Mesothelial cell of epicardium (in vitro differentiated cells): ENCODE measurements at places on chromosomes 7 and 10. TPM values are rescaled to one million over a fixed set of nuclear protein-coding genes. Genes with fewer than 3 reads are reported as not detected.

DNA sequence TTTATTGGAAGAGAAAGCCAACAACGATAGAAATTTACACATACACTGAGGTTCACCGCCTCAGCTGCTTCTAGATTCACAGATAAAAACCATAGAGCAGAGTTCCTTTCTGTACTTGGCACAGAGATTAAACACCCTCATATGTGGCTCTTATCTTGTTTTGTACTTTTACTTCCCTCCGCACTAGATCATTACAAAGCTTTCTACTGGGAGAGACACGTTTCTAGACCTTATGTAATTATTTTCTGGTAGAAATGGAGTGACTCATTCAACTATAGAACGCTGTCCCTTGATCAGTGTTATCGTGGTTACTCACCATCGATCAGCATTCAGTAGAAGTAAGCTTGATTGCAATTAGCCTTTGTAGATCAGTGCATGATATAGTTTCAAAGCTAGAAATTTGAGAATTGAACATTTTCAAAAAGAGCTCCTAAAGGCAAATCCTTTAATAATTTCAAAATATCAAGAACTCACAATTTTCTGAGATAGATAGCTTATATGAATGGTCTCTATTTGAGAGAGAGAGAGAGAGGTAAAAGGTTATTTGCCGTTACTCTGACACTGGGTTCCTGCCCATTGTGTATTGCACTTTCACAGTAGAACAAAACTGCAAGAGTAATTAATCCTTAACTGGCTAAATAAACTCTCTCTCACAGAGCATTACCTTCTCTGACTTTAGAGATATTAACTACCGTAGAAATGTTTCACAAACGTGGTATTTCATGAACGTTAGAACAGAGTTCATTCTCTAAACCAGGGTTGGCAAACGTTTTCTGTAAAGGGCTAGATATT lies 26.1 kb upstream of the DNAJC1 start:
- H3K27me3 ChIP-seq, result no peaks in the 10 kb centered on the region
- DNase-seq, result no peak
- no peak overlapping the region for H3K27ac ChIP-seq
- no peaks in the 10 kb centered on the region for H3K4me1 ChIP-seq
- peaks cover 6% of the 10 kb centered on the region for H3K36me3 ChIP-seq

GRCh38 chr7:15015545-15016314 lies 113.2 kb upstream of the DGKB start:
- H3K27me3 ChIP-seq, result no peaks in the 10 kb centered on the region
- H3K36me3 ChIP-seq, result no peaks in the 10 kb centered on the region
- peak; percentile 38 for DNase-seq
- H3K4me3 ChIP-seq, result peak overlapping the region; percentile 60
- H3K27ac ChIP-seq, result peak overlapping the region; percentile 71

- no peak overlapping the region for H3K4me3 ChIP-seq
- DNase-seq, result no peak
- no peak overlapping the region for H3K27ac ChIP-seq
- H3K27me3 ChIP-seq, result peaks cover 4% of the 10 kb centered on the region
Measured at GRCh38 chr7:121267612-121268011, 61.2 kb upstream of the WNT16 start.

DNA sequence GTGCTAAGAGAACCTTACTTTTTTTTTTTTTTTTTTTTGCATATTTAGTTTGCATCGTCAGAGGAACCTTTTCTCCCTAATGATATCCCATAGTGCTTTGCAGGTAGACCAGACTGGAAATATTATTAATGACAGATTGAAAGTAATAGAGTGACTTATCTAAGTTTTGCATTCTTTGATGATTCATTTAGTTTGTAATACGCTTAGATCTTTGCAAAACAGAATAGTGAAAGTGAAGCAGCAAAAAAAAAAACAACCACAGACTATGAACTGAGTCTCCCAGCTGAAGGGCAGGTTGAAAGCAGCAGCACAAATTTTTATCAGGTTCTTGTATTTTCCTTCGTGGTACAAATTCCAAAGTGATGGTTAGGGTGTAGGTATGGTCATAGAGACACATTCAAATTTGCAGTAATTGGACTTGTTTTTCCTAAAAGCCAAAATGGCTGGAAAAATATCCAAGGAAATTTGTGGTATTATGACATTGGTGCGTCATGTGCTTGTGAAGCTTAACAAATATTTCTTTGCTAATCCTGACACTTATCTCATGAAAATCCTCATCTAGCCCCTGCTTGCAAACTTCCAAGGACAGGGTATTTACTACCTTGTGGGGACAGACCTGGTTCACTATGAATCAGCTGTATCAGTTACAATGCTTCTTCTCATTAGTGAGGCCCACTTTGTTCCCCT lies 81.8 kb upstream of the CREB5 start:
- peaks cover 2% of the 10 kb centered on the region for H3K36me3 ChIP-seq
- peaks cover 27% of the 10 kb centered on the region for H3K4me1 ChIP-seq
- no peak overlapping the region for H3K27ac ChIP-seq
- no peak for DNase-seq
- H3K27me3 ChIP-seq, result no peaks in the 10 kb centered on the region

GRCh38 chr10:61899069-61899531 lies 2.4 kb upstream of the ARID5B start:
- DNase-seq, result no peak
- peaks cover 37% of the 10 kb centered on the region for H3K4me1 ChIP-seq
- no peaks in the 10 kb centered on the region for H3K27me3 ChIP-seq

- H3K4me3 ChIP-seq, result no peak overlapping the region
- H3K27me3 ChIP-seq, result no peaks in the 10 kb centered on the region
- peaks cover 25% of the 10 kb centered on the region for H3K4me1 ChIP-seq
Measured at GRCh38 chr7:27665531-27665930, 2.8 kb upstream of the HIBADH start.

DNA sequence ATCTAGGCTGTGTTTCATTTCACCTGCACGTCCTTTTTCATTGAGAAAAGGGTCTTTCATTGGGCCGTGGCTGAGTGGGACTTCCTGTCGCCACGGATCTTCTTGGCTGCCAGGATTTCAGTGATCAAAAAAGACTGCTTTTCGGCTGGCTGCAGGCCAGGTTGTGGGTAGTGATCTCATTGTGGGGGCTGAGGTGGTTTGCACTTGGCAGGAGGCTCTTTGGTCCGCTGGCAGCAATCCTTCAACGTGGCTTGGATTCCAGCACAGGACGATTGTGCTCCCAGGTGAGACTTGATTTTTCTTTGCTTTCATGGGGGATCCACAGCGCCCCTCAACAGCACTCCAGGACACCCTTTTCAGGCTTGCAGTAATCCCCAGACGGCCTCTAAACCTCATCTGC lies 29.0 kb upstream of the ZNF273 start:
- DNase-seq, result no peak
- no peaks in the 10 kb centered on the region for H3K36me3 ChIP-seq
- no peak overlapping the region for H3K4me3 ChIP-seq

DNA sequence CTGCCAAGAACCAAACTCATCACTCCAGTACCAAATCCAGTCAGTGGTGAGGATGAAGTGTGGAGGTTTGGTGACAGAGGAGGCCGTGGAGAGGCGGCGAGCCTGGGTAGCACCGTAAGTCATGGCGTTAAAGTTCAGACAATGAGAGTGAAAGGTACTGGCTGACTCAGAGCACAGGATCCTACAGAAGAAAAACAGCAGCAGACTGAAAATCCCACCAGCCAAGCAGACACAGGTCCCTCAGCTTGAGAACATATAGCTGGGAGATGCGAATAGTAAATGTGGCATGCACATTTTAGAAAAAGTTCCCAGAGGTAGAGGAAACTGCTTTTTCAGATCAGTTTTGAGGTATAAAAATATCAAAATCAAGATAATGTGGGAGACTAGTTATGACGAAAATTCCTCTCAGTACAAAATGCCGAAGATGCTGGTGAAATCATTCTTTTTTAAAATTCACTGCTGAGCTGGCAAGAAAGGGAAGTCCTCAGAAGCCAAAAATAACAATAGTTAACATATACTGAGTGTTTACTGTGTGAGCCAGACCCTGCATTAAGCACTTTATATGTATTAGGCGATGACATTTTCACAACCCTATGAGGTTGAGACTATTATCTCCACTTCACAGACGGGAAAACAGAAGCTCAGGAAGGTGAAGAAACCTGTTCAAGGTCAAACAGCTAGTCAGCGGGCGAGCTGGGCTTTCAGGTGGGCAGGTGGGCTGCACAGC lies 20.9 kb downstream of the PARP12 start:
- peaks cover 29% of the 10 kb centered on the region for H3K36me3 ChIP-seq
- no peaks in the 10 kb centered on the region for H3K27me3 ChIP-seq
- DNase-seq, result no peak
- no peak overlapping the region for H3K27ac ChIP-seq
- no peaks in the 10 kb centered on the region for H3K4me1 ChIP-seq
- H3K4me3 ChIP-seq, result no peak overlapping the region

DNA sequence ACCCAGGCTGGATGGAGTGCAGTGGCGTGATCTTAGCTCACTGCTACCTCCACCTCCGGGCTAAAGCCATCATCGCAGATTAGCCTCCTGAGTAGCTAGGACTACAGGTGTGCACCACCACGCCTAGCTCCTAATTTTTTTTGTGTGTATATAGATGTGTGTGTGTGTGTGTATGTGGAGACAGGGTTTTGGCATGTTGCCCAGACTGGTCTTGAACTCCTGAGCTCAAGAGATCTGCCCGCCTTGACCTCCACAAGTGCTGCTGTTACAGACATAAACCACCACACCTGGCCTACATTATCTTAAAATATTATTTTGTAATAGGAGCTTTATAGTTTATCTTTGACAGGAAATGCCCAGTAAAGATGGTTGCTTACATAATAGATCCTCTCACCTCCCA lies 25.0 kb downstream of the FOXP2 start:
- DNase-seq, result no peak
- H3K4me3 ChIP-seq, result no peak overlapping the region
- peaks cover 11% of the 10 kb centered on the region for H3K36me3 ChIP-seq
- H3K27me3 ChIP-seq, result no peaks in the 10 kb centered on the region

- H3K27me3 ChIP-seq, result no peaks in the 10 kb centered on the region
- peaks cover 22% of the 10 kb centered on the region for H3K36me3 ChIP-seq
- H3K4me1 ChIP-seq, result peaks cover 3% of the 10 kb centered on the region
- H3K27ac ChIP-seq, result no peak overlapping the region
Measured at GRCh38 chr10:132724446-132724845, 61.5 kb downstream of the NKX6-2 start.

- H3K27ac ChIP-seq, result peak overlapping the region; percentile 93
- H3K4me1 ChIP-seq, result peaks cover 38% of the 10 kb centered on the region
- peaks cover 61% of the 10 kb centered on the region for H3K27me3 ChIP-seq
- peak overlapping the region; percentile 95 for H3K4me3 ChIP-seq
- H3K36me3 ChIP-seq, result no peaks in the 10 kb centered on the region
Measured at GRCh38 chr7:131106681-131107336, 220.9 kb upstream of the MKLN1 start.

- H3K27me3 ChIP-seq, result no peaks in the 10 kb centered on the region
- no peaks in the 10 kb centered on the region for H3K36me3 ChIP-seq
- no peak overlapping the region for H3K4me3 ChIP-seq
Measured at GRCh38 chr7:116577320-116577871, 52.6 kb downstream of the CAV1 start.

- H3K27me3 ChIP-seq, result no peaks in the 10 kb centered on the region
- H3K4me1 ChIP-seq, result no peaks in the 10 kb centered on the region
- no peak overlapping the region for H3K27ac ChIP-seq
- H3K4me3 ChIP-seq, result no peak overlapping the region
- no peaks in the 10 kb centered on the region for H3K36me3 ChIP-seq
Measured at GRCh38 chr7:24440892-24441291, 132.4 kb upstream of the PALS2 start.

DNA sequence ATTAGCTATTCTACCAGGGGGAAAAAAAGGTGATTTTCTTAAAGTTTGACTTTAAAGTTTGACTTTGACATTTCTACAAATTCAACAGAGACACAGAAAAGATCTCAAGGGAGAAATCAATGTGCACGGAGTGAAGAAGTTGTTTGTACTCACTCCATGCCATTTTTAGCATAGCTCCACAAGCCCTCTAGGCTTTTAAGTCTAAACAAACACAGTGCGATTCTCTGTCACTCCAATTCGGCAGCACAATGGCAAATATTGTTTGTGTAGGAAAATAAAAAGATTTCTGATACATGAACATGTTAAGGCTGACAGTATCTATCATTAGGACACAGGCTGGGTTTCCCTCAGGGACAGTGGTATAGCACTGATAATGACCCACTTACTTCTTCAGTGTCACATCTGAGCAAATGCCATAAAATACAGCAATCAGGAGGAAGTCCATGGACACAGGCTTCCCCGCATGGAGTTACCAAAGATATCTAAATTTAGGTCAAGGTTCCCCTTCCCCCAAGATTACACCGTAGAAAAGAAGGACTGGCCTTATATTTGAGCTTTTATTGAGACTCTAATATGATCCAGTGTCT lies 28.0 kb downstream of the GSAP start:
- no peak overlapping the region for H3K4me3 ChIP-seq
- H3K27ac ChIP-seq, result no peak overlapping the region
- peaks cover 5% of the 10 kb centered on the region for H3K4me1 ChIP-seq
- no peaks in the 10 kb centered on the region for H3K27me3 ChIP-seq

DNA sequence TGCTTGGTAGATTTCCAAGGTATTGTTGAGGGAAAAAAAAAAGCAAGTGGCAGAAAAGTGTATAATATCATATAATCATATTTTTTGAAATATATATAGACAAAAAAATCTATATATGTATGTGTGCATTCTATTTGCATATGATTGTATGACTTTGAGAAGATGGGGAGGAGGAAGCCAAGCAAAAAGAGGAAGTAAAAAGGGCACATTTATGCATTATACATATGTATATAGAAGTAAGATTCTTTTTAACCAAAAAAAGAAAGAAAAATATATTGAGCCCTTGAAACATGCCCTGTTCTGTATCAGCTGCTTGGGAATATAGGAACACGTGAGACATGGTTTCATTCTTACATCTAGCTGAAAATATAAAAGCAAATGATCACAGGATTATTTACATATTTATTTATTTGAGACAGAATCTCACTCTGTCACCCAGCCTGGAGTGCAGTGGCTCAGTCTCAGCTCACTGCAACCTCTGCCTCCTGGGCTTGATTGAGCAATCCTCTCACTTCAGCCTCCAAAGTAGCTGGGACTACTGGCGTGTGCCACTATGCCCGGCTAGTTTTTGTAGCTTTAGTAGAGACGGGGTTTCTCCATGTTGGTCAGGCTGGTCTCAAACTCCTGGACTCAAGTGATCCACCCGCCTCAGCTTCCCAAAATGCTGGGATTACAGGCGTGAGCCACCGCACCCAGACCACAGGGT lies 18.0 kb upstream of the SLF2 start:
- peaks cover 55% of the 10 kb centered on the region for H3K27me3 ChIP-seq
- no peak overlapping the region for H3K4me3 ChIP-seq
- no peak for DNase-seq
- H3K4me1 ChIP-seq, result peaks cover 9% of the 10 kb centered on the region

- no peaks in the 10 kb centered on the region for H3K27me3 ChIP-seq
- no peak overlapping the region for H3K27ac ChIP-seq
- no peaks in the 10 kb centered on the region for H3K4me1 ChIP-seq
- peaks cover 27% of the 10 kb centered on the region for H3K36me3 ChIP-seq
Measured at GRCh38 chr10:49844775-49845595, 82.9 kb upstream of the OGDHL start.

GRCh38 chr10:101018600-101019439 lies 12.1 kb downstream of the PDZD7 start:
- H3K4me1 ChIP-seq, result peaks cover 12% of the 10 kb centered on the region
- peak; percentile 86 for DNase-seq
- H3K27me3 ChIP-seq, result peaks cover 44% of the 10 kb centered on the region
- H3K36me3 ChIP-seq, result no peaks in the 10 kb centered on the region
- peak overlapping the region; percentile 11 for H3K27ac ChIP-seq

GRCh38 chr7:139588632-139589031 lies 65.1 kb downstream of the CLEC2L start:
- peaks cover 3% of the 10 kb centered on the region for H3K4me1 ChIP-seq
- no peak overlapping the region for H3K4me3 ChIP-seq
- H3K27me3 ChIP-seq, result no peaks in the 10 kb centered on the region
- H3K36me3 ChIP-seq, result peaks cover 51% of the 10 kb centered on the region

Gene NANOS1
- 4.1 to 4.6 TPM (median 4.4 TPM) in 3 replicates for total RNA-seq

Gene CLRN3
- total RNA-seq, result not detected in 3 replicates

Gene ITIH5
- total RNA-seq, result 17.2 to 21.0 TPM (median 20.9 TPM) in 3 replicates

Gene ESYT2
- 36.5 to 37.1 TPM (median 36.7 TPM) in 3 replicates for total RNA-seq

Gene SPDYE18
- 0.63 to 0.90 TPM (median 0.89 TPM) in 3 replicates for total RNA-seq

Gene ARHGEF35
- total RNA-seq, result 14.9 to 15.9 TPM (median 15.0 TPM) in 3 replicates

Gene TAS2R41
- not detected in 3 replicates for total RNA-seq

Gene CCDC3
- total RNA-seq, result 5.2 to 5.7 TPM (median 5.4 TPM) in 3 replicates
